MV-4-11 (cell line): ENCODE measurements at places on chromosomes 3 and 15.
A peak's percentile ranks its signal among the peaks of the same experiment; 100 is the strongest.

- DNase-seq: no peak
Measured at GRCh38 chr15:48422401-48422800, 91.2 kb downstream of the DUT start.

- DNase-seq: no peak
Measured at GRCh38 chr15:58401991-58402649, 29.7 kb upstream of the LIPC start.

DNA sequence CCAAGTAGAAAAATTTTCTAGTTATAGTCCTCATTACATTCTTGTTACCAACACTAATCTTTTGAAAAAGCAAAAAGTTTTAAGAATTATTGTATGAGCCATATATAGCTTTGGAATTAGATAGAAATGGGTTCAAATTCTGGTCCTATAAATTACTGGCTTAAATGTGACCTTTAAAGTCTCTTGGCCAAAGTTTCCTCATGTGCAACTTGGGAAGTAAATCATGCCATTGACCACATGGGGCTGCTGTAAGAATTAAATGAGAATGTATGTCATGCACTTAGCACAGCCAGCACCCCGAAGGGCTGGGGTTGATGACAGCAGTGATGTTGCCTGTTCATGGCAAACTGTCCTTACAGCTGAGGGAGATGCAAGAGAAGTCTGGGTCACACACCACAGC lies 108.3 kb downstream of the TOP2B start:
- DNase-seq: no peak

DNA sequence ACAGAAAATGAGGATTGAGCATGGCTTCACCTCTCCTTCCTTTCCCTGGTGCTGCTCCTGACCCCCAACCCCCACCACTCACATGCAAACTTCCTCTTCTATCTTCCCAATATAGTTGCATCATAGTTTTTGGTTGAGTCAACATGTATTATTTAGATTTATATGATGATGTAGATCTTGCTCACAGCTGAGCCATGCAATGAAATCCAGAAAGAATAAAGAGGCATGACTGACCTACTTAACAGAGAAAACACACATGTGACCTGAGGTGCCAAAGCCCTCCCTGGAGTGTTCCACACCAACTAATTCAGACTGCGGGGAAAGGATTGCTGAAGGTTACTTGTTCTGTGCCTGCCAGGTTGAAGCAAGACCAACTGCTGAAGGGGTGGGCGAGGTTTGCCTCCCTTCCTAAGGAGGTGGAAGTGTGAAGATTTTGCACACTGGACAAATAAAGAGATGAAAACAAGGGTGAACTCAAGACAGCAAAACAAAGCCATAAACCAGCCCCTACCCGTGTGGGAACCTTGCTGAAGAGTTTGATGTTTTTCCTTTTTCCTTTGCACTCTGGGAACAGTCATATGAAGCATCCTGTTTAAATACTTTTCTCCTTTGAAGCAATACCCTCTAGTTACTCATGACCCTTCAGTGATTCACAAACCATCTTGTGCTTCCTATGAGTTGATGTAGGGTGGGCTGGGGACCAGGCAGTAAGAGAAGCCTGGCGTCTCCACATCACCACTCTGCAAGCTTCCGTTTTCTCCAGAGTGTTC lies 155.2 kb upstream of the UBE2E1 start:
- peak; percentile 76 for DNase-seq

GRCh38 chr15:31985607-31986006 lies 44.7 kb upstream of the CHRNA7 start:
- peak; percentile 34 for DNase-seq

- DNase-seq: no peak
Measured at GRCh38 chr3:127212711-127213110, 19.8 kb downstream of the PRR23E start.

DNA sequence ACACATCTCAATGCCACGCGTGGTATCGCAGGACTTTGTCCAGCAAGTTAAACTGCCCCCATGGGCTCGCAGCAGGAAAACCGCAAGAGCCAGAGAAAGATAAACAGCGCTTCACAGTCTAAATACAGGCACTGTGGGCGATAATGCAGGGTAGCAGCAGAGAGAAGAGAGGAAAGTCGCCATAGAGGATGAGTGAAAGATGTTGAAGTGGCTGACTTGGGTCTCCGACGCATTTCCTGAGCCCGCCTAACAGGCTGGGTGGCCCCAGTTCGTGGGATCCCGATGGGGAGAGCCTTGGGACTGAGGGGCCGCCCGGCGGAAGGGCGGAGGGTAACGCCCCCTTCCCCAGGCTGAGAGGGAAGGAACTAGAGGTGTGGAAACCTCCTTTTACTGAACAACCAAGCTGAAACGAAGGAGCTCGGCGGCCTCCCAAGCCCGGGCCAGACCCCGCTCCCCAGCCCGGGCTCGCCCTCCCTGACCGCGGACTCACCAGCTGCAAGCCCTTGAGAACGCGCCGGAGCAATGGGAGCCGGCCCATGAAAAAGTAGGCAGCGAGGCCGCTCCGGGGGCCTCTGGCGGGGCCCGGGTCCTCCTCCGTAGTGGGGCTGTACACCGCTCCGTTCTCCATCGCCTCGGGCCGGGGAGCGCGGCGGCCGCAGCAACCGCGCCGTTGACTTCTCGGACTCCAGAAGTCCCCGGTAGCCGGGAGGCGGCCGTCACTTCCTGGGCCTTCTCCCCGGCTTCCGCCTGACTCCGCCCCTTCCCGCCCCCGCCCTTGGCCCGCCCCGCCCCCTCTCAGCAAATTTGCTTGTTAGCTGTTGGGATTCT lies at the start of gene CMTM6:
CMTM6 (minus strand) TSS at position 735 of the 828 bp plus-strand sequence; CDS start at position 628, 107 bp downstream.
- DNase-seq: peak; percentile 56

DNA sequence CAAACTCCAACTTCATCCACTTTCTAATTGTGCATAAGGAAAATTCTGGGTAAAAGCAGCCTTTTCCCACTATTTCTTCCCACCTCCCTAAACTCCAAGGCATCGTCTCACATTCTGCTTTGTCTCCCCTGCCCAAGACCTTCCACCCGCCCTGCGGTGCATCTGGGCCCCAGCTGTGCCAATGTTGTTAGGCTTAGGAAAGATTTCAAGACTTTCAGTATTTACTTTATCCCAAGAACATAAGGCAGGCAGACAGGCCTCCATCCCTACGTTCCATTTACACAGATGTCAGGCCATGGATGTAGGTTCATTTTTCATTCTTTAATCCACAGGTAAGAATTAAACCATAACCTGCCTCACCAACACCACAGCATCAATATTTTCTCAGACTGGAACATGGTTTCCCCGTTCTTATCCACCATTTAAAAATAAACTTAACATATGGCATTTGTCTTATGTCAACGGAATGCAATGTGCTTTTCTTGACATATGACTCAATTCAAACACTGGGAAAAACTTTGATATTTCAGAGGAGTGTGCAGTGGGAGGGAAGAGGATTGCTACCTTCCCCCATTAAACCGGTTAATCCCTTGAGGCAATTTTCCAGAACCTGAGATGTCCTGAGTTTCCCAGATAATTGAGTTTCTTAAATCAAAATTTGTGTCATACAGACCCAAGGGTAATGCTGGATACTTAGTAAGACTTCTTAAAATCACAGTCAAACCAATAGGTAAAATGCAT lies 238.0 kb upstream of the LRIG1 start:
- no peak for DNase-seq

DNA sequence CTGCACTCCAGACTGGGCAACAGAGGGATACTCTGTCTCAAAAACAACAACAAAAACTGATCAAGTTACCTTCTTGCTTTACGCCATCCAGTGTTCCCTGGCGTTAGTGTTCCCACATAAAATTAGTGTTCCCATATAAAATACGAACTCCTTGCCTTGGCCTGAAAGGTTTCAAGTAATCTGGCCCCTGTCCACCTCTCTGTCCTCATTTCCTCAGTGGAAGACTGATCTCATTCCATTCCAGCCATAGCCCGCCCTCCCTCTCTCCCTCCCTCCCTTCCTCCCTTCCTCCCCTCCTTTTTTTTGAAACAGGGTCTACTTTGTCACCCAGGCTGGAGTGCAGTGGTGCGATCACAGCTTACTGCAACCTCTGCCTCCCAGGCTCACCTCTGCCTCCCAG lies 2.8 kb upstream of the CAND2 start:
- no peak for DNase-seq

GRCh38 chr15:100140527-100141308 lies 201.1 kb downstream of the ADAMTS17 start:
- peak; percentile 18 for DNase-seq

GRCh38 chr3:169663951-169664820 lies 674 bp upstream of the MECOM start:
- DNase-seq: peak; percentile 33

GRCh38 chr3:50470658-50471057 lies 32.8 kb downstream of the CACNA2D2 start:
- DNase-seq: no peak

DNA sequence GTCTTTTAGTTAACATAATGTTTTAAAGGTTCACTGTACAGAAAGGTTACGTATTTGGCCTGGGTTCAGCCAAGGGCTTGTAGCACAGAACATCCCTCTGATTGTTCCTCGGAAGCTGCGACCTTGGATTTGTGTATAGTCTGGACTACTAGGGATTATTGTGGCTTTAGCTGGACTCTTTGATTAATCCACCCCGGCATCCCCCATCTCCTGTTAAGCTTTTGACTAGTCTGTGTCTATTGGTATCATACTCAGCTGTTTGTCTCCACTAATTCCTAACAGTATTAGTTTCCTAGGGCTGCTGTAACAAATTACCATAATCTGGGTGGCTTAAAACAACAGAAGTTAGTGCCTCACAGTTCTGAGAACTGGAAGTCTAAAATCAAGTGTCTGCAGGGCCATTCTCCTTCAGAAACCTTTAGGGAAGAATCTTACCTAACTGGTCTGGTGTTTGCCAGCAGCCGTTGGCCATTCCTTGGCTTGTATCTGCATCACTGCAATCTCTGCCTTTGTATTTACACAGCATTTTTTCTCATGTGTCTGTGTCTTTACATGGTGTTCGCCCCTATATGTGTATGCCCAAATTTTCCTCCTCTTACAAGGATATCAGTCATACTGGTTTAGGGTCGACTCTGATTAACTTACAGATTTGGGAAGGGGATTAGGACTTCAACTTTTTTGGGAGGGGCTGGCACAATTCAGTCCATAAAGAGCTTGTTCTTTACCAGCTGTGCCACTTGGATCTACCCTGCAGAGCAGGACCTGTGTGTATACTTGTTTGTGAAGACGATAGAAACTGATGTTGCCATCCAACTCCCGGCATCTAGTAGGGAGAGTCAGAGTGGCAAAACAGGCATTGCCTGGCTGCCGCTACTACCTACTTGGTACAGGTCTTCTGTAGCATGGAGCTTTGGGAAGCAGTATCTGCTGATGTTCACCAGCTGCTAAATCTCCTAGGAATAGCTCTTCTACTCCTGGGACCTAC lies 117.8 kb downstream of the UBE2E2 start:
- DNase-seq: no peak

- DNase-seq: no peak
Measured at GRCh38 chr3:159839561-159840379, 148.9 kb upstream of the IL12A start.

DNA sequence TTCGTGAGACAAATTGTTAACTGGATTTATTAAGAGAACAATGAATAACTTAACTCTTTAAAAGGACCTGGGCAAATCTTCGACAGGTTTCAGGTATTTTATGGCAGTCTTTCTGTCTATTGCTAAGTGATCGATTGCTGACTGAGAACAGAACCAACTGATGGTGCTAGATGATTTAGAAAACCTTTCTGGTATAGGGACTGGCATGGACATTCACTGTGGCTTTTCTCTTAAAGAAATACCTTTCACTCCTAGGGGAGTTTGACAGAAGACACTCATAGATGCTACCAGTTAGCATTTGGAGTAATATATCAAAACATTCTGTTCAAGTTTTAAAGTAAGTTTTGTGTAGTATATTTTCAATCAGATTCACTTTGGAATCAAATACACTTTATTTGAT lies 654 bp downstream of the PPARG start:
- DNase-seq: no peak

DNA sequence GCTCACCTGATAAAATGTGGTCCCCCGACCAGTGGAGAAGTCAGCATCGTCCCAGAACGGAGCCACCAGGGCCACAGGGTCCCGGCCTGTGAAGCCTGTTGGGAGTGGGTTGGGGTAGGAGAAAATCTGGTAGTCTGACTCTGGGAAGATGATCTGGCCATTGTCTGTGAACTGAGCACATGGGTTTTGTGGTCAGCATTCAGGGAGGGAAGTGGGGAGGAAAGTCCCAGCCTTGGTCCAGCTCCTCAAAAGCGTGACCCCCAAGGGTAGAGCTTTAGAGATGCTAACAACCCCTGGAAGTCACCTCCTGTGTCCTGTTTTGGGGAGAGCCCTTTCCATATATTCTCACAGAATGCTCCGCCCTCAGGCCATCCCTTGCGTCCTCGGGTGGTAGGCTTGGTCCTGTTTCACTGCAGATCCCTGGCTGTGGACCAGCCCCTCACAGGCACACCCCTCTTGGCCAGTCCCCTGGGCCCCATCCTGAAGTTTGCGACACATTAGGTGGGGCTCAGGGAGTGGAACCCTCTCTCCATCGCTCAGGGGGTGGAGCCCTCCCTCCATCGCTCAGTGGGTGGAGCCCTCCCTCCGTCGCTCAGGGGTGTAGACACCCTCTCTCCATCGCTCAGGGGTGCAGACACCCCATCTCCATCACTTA lies 40.0 kb downstream of the MUC4 start:
- no peak for DNase-seq

- DNase-seq: no peak
Measured at GRCh38 chr3:14861031-14861430, 42.3 kb downstream of the FGD5 start.

DNA sequence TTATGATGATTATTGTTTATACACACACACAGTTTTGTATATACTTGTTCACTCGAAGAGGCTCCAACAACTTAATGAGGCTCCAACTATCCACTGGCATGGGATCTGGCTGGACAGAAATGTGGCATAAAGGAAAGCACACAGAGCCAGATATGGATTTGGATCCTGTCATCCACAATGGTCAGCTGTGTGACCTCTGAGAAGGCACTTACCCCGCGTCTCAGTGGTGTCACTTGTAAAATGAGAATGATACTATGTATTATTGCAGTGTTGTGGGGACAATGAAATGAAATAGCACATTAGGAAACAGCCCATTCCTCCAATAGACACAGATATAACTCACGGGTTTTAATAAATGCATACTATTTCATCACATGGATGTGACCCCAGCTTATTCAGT lies 42.2 kb downstream of the PDZRN3 start:
- no peak for DNase-seq

DNA sequence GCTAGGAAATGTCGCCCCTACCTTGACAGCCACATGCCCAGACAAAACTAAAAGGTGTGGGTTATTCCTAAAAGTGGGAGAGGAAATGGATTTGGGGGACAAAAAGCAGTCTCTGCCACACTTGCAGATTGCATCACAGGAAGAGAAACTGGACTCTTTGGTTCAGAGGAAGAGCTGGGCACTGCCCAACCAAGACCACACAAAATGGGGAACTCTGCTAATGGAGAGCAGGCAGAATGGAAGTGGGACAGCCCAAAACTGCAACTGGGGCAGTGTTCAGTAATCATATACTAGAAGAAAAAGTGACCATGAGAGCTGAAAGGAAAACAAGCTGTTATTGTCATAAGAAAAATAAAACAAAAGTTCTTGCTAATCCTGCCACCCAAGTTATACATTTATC lies 138.9 kb upstream of the FRMD4B start:
- DNase-seq: peak; percentile 7

GRCh38 chr3:48472673-48472922 lies 26.1 kb downstream of the ATRIP start:
- no peak for DNase-seq

- DNase-seq: no peak
Measured at GRCh38 chr3:168250415-168250861, 154.7 kb upstream of the GOLIM4 start.
